ENCODE measurements at places on chromosomes 1 and 21.

DNA sequence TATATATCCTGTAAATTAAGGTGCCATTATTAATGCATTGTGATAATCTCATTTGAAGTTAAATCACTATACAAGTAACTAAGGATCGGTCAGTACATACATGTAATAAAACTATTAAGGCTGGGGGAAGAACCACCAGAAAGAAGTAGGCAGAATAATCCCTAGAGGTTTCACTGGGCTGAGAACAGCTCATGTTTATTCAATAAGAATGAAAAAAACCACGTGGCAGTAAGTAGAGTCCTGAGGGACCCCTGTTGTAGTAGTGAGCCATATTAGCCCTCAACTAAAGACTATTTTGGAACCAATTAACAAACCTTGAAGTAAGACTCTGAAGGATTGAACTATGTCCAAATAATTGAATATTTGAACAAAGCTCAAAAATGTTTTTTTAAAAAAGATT lies 46.9 kb upstream of the ADAM30 start:
- no peak for DNase-seq

- no peak for DNase-seq
Measured at GRCh38 chr1:237891266-237891665, 544 bp upstream of the ZP4 start.

DNA sequence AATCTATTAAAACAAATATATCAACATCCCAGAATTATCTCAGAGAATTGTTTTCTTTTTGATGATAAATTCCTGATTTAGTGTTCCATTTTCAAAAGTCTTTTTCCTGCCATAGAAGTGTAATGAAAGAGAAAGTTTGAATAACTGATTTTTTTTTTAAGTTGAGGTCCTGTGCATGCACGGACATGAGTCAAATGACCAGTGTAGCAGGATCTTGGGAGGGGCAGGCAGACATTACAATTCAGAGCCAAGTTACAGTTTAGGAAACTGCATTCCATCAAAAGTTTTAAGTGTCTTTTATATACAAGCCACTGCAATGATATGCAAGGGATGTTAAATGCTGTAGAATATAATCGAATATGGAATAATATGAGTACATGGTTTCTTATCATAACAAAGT lies 227.5 kb downstream of the HMCN1 start:
- DNase-seq: no peak

DNA sequence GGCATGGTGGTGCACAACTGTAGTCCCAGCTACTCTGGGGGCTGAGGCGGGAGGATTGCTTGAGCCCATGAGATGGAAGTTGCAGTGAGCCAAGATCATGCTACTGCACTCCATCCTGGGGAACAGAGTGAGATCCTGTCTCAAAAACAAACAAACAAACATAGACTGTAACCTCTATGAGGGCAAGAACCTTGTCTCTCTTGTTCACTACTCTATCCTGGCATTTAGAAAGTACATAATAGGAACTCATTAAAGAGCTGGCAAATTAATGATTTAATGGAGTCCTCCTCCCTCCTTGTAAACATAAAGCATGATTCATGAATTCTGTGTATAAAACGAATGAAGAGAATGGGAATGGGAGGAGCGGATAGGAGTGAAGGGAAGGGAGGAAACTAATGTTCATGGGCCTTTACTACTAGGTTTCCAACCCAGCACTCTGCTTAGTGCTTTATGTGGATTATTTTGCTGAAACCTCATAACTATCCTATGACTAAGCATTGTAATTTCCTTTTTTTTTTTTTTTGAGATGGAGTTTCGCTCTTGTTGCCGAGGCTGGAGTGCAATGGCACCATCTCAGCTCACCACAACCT lies 8.6 kb downstream of the LMOD1 start:
- DNase-seq: no peak

GRCh38 chr1:52706941-52707926 lies 9.1 kb upstream of the COA7 start:
- no peak for DNase-seq

- no peak for DNase-seq
Measured at GRCh38 chr1:210483821-210484220, 155.1 kb downstream of the HHAT start.

DNA sequence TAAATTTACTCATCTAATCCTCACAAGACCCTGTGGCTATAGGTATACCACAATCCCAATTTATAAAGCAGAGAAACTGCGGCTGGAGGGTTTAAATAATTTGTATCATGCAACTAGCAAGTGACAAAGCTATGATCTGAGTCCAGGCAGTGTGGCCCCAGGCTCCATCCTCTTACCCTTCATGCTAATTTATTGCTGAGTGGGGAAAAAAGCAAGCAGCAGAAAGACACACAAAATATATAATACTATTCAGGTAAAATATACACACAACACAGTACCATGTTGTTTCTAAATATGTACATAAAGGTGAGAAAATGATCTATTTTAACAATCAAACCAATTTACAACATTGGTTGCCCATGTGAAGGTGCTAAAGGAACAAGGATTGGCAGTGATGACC lies 17.3 kb upstream of the LORICRIN start:
- DNase-seq: no peak

GRCh38 chr1:52683367-52683940 lies 14.7 kb downstream of the COA7 start:
- DNase-seq: no peak

GRCh38 chr1:98723574-98723973 lies 62.1 kb downstream of the SNX7 start:
- DNase-seq: no peak

GRCh38 chr1:58929671-58930325 lies 146.0 kb upstream of the JUN start:
- peak; percentile 16 for DNase-seq

DNA sequence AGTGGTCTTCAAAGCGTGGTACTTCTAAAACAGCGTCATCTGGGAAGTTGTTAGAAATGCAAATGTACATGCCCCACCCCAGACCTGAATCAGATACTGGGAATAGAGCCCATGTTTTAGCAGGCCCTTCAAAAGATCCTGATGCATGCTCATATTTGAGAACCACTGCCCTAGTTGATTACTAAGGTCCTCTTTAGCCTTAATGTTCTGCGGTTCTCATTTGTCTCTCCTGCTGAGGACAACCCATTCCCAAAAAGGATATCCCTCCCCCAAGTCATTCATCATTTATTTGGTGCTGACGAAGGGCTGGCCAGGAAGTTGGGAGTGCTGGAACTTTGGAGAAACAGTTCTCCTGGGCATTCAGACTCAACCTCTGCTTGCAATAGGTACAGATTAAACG lies 92.4 kb upstream of the RALGPS2 start:
- no peak for DNase-seq

GRCh38 chr1:9850442-9851162 lies 26.8 kb upstream of the CLSTN1 start:
- DNase-seq: no peak

DNA sequence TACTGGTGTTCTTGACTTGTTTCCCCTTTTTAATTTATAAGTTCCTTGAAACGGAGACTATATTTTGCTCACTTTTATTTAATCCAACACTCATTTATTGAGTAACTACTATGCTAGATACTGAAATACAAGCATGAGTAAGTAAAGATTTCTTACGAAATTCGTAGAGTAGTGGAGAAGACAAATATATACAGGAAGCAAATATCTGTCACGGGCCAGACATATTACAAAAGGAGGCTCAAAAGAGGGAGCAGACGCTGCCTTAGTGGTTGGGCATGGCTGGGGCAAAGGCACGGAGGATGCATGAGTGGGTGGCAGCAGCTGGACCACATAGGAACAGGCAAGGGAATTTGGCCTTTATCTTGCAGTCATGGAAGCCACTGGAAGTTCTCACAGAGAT lies 6.8 kb downstream of the NCF2 start:
- no peak for DNase-seq

DNA sequence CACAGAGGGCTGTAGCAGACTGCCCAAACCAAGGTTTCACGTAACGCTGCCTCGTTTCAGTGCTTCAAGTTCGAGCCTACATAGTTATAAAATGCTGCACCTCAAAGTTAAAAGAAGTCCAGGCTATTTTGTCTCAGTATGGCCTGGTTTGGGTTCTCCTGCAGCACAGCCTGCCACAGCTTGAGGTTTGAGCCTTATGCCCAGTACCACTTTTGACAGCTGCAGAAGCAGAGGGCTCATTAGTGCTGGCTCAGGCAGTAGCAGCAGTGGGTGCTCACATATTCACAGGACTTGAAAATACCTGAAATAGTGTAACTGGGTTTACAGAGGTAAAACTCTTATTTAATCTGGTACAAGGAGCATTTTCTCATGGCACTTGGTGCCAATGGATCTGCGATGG lies 15.3 kb downstream of the SPATA46 start:
- no peak for DNase-seq

DNA sequence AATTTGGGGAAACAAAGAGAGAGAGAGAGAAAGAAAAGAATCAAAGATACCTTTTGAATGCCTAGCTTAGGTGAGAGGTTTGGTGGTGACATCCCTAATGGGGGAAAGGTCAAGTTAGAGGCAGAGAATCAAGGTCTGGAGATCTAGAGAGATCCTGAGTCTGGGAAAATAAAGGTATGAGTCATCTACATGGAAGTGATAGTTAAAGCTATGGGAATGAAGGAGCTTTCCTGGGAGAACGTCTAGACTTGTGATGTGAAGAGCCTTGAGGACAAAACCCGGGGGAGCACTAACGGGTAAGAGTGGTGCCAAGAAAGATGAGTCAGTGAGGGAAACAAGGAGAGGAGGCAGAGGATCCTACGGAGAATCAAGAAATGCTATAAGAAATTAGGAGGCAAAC lies 110.8 kb upstream of the RUNX1 start:
- DNase-seq: no peak

DNA sequence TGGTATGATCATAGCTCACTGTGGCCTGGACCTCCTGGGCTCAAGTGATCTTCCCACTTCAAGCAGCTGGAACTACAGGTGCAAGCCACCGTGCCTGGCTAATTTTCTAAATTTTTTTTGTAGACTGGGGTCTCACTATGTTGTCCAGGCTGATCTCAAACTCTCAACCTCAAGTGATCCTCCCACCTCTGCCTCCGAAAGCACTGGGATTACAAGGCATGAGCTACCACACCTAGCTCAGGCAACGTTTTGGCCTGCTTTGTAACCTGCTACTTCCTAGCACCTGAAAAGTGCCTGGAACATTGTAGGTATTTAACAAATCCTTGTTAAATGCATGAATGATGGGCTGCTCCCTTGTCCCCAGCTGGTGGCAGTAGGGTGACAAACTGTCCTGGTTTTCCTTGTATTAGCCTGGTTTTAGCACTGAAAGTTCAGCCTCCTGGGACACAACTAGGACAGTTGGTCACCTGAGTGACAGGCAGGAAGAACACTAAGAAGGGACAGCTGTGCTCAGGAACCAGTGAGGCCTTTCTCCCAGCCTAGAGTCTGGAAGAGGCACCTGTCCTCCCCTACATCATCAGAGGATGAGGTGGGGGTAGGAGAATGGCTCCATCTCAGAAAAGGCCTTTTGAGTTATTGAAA lies 88.5 kb upstream of the CD34 start:
- no peak for DNase-seq

- DNase-seq: no peak
Measured at GRCh38 chr1:159990005-159990404, 36.0 kb upstream of the SLAMF9 start.

DNA sequence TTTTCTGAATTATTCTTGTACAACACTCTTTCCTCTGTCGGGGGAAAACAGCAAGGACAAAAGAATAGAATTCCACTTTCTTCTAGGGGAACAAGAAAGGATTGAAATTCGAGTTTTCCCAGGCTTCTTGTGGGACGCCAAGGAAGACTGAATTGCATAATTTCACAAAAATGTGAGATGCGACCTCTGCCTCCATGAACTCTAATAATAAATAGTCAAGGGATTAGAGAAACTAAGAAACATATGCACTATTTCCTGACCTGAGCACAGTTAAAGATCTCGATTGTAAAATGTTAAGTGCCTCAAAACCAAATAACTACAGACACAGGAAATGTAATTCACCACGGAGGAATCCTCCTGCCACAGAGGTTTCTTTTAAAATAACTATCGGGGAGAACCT lies 117.3 kb upstream of the MARK1 start:
- no peak for DNase-seq

DNA sequence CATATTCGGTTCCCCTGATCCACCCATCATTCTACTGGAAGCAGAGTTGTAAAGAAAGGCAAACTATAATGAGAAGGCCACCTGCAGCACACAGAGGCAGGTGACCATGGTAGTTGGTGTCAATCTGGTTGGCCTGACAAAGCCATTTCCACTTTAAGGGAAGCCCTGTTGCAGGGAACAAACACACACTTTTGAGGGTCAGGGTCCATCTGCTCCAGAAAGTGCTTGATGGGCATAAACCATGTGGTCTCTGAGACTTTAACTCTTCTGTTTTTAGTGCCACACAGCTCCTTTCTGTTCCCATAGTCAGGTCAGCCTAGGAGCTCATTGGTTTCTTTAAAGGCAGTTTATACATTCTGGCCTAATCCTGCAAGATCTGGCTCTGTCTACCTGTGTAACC lies 17.5 kb upstream of the BOLA1 start:
- no peak for DNase-seq

DNA sequence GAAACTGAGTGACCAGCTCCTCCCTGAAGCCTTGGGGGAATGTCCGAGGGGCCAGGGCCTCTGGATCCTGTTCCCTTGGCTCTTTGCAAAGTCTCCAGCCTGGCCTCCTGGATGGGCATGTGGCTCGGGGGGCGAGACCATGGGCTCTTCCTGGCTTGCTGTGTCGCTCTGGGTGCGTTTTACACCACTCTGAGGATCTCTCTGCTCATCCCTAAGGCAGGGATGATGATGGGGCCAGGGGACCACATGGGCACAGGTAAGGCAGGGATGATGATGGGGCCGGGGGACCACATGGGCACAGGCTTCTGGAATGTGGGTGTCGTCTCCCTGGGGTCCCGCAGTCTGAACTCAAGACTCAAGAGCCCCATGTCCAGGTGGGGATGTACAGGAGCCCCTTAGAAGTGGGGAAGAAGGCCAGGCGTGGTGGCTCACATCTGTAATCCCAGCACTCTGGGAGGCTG lies 17.7 kb downstream of the TP73 start:
- DNase-seq: no peak

DNA sequence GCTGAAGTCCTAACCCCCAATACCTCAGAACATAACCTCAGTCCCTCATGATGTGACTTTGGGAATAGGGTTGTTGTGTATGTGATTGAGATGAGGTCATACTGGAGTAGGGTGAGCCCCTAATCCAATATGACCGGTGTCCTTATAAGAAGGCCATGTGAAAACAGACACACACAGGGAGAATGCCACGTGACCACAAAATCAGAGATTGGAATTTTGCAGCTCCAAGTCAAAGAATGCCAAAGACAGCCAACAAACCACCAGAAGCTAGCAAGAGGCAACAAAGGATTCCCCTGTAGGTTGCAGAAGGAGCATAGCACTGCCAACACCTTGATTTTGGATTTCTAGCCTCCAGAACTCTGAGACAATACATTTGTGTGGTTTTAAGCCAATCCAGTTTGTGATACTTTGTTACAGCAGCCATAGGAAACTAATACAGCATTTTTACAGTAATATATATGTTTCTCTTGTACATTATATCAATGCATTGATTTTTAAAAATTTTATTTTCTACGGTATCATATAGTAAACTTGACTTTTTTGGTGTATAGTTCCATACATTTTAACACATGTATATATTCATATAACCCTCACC lies 5.4 kb downstream of the ZSWIM5 start:
- DNase-seq: no peak

GRCh38 chr1:45198185-45198584 lies 8.2 kb downstream of the ZSWIM5 start:
- DNase-seq: no peak

Measured in CD4-positive, alpha-beta T cell treated with Interleukin-10 for 1 hour (primary cell).